ENCODE measurements at places on chromosomes 5 and 9.
A peak's percentile ranks its signal among the peaks of the same experiment; 100 is the strongest.

- no peak for DNase-seq
These were observed 63.1 kb downstream of the CRB2 start for GRCh38 chr9:123419091-123419490.

DNA sequence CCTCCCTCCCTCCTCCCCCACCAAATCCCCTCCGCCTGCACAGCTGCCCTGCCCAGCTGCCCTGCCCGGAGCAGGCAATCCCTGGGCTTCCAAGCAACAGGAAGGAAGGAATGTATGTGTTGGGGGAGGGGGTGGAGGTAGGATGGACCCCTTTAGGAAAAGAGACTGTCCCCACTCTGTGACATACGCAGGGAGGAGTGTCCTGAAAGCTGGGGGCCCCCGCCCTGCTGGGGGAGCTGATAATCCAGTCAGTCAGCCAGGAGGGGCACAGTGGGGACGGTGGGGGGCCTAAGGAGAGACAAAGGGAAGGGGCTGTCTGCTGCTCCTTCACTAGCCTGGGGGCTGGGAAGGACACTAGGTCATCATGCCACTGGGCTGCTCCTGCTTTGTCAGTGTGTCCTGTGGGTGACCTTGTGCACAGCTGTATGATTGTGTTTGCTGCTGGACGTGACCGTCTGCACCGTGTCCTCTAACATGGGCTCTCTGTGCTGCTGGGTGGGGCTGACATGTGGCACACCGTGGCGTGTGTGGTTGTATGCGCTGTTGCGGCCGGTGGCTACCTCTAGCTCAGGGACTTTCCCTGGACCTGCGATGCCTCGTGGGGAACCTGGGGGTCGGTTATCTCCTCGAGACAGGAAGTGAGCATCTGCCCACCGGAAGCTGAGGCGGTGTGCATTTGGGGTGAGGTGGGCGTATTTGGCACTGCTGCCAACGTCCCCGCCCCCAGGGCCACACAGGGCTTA, 3.0 kb downstream of the N4BP3 start:
- peak; percentile 66 for DNase-seq

DNA sequence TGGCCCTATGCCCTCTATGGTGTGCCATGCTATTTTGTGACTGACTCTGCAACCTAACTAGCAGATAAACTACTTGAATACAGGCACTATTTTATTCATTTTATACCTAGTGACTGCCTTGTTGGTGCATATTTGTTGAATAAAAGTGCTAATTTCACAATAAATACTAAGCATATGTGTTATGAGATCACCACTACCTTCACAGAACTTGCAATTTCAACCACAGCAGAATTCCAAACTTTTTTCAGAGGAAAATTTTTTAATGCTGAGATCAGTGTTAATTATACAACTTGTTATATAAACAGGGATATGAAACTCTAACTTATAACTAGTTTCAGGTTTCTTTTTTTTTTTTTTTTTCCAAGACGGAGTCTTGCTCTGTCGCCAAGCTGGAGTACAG, 94.8 kb downstream of the NR3C1 start:
- DNase-seq, result no peak

- no peak for DNase-seq
These were observed 106.4 kb upstream of the IRX2 start for GRCh38 chr5:2857837-2858236.

DNA sequence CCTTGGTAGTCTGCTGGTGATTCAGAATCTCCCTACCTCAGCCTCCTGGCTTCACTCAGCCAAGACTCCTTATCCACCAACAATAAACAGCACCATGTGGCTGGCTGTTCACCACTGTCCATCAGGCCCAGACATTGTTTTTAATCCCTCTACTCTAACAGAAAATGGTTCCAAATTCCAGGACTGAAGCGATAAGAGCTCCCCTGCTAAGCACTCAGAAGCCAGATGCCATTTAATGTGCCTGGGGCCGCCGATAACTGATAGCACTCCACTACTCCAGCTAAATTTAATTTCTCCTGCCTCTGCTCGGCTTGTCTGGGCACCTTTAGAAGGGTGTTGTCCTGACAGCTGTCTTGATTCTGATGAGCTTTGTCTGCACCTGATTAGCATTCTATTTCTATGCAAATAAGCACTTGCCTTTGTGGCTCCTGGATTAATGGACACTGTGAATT, 47.1 kb downstream of the ZNF622 start:
- DNase-seq, result no peak

DNA sequence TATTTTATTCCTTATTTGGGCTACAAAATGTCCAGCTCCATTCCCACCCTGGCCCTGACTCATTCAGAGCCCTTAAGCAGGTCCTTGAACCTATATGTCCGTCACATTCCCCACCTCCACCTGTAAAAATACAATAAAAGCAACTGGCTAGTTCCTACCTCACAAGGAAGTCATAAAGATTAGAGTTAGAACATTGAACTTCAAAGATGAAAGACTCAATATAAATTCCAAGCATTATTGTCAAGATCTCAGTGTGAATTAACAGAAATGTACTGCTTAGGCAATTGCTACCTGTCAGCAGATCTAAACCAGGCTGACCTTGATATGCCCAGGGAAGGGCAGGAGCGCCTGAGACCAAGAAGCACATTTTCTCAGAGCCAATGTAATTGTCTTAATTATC, 221.8 kb downstream of the ENC1 start:
- DNase-seq, result no peak

GRCh38 chr9:4496497-4496896, 6.2 kb downstream of the SLC1A1 start:
- DNase-seq, result no peak

DNA sequence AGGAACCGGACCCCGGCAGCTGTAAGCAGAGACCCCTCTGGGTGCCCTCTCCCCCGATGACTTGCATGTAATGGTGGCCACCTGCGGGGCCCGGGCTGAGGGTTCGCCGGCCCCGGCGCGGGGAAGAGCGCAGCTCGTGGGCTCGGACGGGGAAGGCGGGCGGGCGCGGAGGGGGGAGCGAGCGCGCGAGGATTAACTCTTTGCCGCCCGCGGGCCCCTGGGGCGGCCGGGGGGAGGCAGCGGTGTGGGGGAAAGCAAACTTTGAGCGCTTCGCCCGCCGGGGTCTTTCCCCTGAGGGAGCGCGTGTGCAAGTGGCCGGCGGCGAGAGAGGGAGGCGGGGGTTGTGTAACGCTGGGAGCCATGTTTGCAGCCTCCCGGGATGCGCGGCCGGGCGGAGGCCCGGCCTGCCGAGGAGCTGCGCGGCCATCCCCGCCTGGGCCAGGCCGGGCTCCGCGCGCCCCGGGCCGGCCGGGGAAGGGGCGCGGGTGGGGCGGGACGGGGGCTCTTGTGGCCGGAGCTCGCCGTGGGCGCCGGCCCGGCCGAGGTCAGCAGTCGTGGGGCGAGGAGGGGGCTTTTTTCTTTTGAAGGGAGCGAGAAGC, 547 bp downstream of the ANP32B start:
- peak; percentile 55 for DNase-seq

DNA sequence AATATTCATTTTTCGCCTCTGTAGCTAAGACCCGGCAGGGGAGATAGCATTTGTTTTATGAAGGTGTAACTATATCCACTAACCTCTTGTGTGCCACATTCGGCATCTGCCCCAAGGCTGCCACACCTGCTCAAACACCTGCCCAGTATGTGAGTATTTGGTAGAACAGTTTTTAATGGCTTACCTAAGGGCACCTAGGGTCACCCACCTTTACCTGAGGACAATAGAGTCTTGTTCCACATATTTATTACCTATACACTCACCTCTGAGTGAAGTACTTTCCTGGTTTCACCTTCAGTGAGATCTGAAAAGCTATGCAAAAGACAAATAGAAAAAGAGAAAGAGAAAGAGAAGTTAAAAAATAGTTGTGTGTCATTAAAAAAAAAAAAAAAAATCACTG, 68.0 kb upstream of the PIP5K1B start:
- no peak for DNase-seq

DNA sequence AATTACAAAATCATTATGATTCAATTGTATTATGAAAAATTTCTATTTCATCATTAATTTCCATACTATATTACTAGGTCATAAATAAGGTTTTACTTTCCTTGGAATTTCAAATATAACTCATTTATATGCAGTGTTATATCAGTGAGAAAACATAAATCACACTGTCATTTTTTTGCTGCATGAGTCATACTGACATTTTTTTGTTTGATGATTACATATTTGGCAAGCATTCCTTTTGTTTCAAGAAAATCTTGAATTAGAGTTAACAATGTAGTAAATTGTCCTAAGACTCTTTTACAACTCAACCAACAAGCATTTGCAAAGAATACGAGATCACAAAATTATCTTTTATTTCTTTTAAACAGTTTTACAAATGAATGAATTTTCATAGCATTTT, 298.4 kb upstream of the SEMA6A start:
- no peak for DNase-seq

DNA sequence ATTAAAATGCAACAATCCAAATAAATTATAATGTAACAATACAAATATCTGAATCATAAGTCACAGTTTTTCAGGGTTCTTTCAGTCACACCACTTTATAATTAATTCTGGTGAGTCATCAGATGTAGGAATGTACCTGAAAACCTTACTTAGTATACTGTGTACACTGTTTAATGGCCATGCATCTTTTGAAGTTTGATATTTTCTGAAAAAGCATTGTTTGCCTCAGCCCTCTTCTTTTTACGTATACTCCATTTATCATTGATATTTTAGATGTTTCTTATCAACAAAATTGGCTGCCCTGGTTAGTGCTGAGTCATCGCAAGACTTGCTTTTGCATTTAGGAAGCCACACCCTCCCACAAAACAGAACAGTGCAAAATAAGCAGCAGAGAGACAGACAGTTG, 218.6 kb downstream of the PJA2 start:
- DNase-seq, result no peak

GRCh38 chr9:121780177-121781040, 129.0 kb downstream of the DAB2IP start:
- DNase-seq, result no peak

GRCh38 chr9:83081846-83082245, 18.9 kb upstream of the RASEF start:
- DNase-seq, result no peak

DNA sequence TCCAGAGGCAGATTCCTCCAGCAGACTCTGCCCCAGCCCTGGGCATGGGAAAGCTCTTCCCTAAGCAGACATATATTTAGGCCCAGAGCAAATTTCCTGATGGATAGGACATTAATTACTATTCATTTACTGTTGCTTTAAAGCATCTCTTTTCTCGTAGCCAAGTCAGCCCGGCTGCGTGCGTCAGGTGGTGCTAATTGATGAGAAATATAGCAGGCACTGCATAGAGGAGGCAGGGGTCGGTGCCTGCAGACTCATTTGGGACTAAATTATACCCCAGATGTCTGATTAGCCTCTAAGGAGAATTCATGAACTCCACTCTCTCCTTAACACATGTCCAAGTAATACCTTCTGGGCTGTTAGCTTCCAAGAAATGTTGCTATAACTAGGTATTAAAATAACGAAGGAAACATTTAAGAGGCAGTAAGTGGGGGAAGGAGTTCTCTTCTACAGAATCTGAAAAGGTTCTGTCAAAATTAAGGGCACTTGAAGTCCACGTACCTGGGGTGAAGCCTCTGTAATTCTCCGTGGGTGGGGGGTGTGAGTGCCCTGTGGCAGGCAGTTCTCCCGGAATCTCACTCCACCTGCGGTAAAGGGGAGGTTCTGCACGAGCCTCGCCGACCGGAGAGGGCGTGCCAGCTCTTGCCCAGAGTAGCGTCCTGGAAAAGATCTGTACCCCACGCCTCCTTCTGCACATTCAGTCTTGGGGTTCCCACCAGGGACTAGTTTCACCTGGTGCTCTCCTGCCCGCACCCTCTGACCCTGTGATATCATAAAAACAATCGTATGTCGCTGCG, 115.9 kb upstream of the FCN2 start:
- no peak for DNase-seq

- no peak for DNase-seq
These were observed 18.3 kb upstream of the RNF180 start for GRCh38 chr5:64147379-64147778.

DNA sequence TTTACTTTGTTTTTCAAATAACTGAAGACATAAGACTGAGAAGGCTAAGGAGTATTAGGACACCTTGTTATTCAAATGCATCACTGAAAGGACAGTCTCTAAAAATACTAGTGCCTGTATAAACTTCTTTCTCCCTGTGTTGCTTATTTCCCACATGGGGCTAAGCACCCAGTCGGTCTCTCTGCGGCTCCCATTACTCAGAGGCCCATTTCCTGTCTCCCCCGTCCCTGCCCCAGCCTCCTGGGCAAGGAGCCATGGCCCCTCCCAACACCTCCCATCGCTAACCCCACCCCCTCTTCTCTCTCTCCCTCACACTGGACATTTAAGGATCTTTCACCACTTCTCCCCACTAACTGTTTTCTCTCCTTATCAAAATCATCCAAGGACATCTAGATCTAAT, 81.9 kb downstream of the EBF1 start:
- DNase-seq, result no peak

- no peak for DNase-seq
These were observed 107.8 kb upstream of the ATP10B start for GRCh38 chr5:160959804-160960203.

DNA sequence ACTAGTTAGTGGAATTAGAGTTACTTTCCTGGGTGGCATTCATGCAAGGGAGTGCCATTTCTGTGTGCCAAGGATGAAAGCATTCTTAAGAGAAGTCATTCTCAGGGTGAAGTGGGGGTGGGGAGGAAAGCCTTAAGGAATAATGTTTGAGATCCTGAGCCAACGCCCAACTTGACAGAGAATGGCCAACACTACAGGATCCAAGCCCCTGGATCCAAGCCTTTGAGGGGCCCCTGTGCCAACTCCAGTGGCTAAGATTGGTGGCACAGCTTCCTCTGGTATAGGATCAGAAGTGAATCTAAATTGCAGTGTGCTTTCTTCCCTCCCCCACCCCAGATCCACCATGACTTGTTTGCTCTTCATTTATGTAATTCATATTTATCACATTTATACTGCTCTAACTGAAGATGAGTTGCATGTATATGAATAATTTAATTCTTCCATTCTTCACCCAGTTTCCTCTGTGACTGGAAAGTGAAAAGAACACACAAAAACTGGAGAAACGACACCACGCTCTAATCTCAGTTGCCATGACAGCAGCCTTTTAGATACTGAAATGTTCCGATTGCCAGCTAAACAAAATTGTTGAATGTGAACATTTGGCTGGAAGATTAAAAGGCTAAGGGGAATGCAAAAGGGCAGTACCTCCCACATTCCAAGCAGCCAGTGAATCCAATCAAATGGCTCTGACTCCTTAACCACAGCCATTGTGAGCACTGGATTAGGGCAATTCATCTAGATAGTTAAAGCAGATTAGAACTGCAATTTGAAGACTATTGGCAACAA, 4.5 kb downstream of the ZNF608 start:
- no peak for DNase-seq

GRCh38 chr5:151023047-151023615, 2.7 kb downstream of the GPX3 start:
- no peak for DNase-seq

- no peak for DNase-seq
These were observed 282.8 kb upstream of the RPS23 start for GRCh38 chr5:82560969-82561368.

- DNase-seq, result no peak
These were observed 344.7 kb upstream of the SLC30A5 start for GRCh38 chr5:68749077-68749476.

- DNase-seq, result no peak
These were observed 116.9 kb upstream of the S1PR3 start for GRCh38 chr9:88874391-88874790.

All from stimulated activated naive CD4-positive, alpha-beta T cell treated with Interleukin-2 at 50 U/mL for 16 hours (primary cell).